ENCODE measurements at places on chromosomes 3 and 15. TPM values are rescaled to one million over a fixed set of nuclear protein-coding genes. Genes with fewer than 3 reads are reported as not detected.

DNA sequence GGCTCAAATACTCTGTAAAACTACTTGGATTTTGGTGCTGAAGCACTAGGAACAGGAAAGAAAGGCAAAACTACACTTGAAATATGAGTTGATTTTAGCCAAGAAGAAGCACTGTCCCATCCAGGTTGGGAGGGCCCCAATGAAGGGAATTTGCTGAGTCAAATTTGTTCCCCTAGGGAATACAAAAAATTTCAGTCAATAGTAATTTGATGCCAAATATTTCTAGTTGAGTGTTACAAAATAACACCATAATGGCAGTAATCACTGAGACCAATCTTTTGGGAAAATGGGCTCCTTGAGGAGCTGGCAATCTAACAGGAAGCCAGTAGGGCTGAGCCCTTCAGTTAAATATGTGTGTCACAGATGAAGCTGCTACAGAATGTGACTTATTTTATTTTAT, 896.9 kb downstream of the DIPK2A start:
- DNase-seq: no peak

GRCh38 chr3:168801794-168802193, 706.1 kb upstream of the GOLIM4 start:
- DNase-seq: no peak

- DNase-seq: no peak
Measured at GRCh38 chr3:47008234-47008796, 28.8 kb downstream of the NBEAL2 start.

DNA sequence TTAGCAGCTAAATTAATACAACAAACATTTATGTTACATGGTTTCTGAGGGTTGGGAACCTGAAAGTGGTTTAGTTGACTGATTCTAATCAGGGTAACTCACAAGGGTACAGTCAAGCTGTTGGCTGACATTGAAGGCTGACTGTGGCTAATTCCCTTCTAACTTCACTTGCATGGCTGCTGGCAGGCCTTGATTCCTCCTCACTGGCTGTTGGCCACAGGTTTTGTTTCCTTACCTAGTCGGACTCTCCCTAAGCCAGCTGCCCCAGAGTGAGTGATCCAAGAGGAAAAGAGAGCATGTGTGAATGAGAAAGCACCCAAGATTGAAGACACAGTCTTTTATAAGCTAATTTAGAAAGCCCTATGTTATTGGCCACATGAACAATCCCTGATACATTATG, 700.1 kb downstream of the ROBO1 start:
- DNase-seq: no peak

- DNase-seq: no peak
Measured at GRCh38 chr3:27960133-27960532, 238.0 kb upstream of the EOMES start.

DNA sequence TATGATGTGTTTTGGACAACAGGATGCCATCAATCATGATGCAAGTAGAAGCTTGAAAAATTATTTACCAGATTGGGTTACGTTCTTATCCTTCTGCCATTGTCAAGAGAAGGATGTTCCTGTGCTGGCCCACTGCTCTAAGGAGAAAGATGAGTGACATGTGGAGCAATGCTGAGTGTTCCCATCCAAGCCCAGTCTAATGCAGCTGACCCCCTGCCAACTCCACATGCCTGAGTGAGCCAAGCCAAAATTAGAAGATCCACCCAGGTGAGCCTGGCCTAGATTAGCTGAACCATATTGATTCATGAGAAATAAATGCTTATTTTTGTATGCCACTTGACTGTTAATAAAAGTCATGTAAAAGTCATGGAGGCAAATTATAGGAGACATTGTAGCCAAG, 446.5 kb downstream of the CNTN3 start:
- no peak for DNase-seq

DNA sequence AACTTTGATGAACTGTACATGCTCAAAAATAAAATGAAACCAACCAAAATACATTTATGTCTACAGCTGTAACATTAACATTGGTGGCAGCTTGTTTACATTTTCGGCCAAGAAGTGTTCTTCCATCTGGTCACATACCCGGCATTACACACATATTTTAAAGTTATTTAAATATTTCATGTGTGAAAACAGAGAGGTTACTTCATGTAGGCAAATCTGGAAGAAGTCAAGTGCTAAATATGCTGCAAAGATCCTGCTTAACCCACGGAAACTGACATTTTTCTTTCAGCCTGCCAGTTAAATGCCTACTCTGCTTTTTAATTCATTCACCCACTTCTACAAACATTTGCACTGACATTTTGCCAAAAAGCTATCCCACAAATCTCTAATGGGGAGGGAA, 69.7 kb downstream of the MB21D2 start:
- no peak for DNase-seq

- no peak for DNase-seq
Measured at GRCh38 chr3:32816439-32817256, 1.1 kb upstream of the TRIM71 start.

DNA sequence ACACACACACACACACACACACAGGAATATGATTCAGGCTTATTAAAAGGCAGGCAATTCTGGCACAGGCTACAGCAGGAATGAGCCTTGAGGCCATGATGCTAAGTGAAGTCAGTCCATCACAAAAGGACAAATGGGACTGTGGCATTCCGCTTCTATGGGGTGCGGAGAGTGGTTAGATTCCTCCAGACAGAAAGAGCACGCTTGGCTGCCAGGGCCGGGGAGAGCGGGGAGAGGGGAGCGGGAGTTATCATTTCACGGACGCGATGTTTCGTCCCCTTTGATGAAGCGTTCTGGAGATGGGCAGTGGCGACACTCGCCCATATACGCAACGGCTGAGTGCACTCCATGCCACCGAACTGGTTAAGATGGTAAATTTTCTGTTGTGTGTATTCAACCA, 58.5 kb upstream of the FAM174B start:
- no peak for DNase-seq

Gene CCR1
- 10.0 TPM for total RNA-seq

Gene MFGE8
- total RNA-seq: 3,053 TPM

All from thoracic aorta (tissue), 2 donors.